BJ (cell line): ENCODE measurements at places on chromosomes 13 and 19.

- no peak for DNase-seq
Measured at GRCh38 chr19:1157931-1158884, 15.9 kb downstream of the SBNO2 start.

DNA sequence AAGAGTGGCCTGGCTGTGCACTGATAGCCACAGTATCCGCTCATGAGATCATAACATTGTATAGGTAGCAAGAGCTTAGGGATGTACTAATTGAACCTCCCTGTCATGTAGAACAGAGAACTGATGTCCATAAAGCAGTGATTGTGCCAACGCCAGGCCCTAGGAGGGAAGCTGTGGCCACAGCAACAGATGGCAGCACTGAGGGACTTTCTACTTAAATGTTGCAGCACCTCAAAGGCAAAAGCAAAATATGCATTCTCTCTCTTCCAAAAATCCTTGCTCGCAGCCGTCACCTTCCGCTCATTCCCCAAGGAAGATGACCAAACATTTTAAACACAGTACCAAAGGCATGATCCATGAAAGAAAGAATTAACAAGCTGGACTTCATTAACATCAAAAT is 32.3 kb downstream of the COL4A1 start:
- DNase-seq, result no peak

- no peak for DNase-seq
Measured at GRCh38 chr13:99465454-99465853, 35.8 kb upstream of the TM9SF2 start.

GRCh38 chr19:16383584-16384161 is 59.0 kb downstream of the KLF2 start:
- DNase-seq, result no peak

DNA sequence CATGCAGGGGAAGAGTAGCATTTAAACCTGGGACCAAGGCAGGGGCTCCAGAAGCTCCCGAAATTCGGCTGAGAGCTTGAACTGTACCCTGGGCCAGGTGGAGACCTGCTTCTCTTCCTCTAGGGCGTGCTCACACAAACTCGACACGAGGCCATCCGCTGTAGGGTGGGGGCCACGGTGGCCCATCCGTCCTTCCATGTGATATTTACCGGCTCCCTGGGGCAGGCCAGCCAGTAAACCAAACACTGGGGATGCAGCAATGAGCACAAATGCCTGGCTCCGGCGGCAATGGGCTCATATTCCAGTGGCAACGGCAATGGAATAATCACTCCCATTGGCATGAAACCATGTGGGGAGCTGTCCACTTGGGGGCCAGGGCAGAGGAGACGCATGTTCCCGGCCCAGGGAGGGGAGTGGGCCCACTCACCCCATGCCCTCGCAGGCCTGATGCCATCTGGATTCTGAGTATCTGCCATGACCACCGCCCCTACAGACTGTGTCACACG is 10.8 kb downstream of the SH3GL1 start:
- no peak for DNase-seq

GRCh38 chr13:47976325-47976724 is 24.7 kb downstream of the SUCLA2 start:
- DNase-seq, result no peak

DNA sequence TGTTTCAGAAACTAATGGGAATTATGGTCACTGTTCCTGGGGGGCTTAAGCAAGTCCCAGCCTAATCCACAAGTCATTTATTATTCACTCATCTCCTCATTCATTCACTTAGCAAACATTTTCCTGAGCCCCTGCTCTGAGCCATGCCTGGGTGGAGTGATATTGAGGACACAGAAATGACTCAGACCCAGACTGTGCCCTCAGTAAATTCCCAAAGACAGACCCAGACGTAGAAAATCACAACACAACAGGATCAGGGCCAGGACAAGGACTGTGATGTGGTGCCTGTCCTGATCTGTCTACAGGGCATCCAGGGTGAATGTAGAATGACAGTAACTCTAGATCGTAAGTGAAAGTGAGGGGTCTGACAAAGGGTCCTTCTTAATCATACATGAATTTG is 7.0 kb upstream of the SPACA6 start:
- DNase-seq, result no peak

DNA sequence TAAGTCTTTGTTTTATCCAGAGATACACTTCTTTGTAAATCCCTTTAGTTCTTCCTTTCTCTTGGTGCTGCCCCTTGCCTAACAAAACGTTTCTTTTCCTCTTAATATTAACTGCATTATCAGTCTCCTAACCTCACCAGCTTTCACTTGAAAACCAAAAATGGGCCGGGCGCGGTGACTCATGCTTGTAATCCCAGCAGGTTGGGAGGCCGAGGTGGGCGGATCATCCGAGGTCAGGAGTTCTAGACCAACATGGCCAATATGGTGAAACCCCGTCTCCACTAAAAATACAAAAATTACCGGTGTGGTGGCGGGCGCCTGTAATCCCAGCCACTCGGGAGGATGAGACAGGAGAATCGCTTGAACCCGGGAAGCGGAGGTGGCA is 329.8 kb upstream of the MIR17HG start:
- DNase-seq, result no peak

GRCh38 chr19:408441-408901 is 476 bp downstream of the C2CD4C start:
- DNase-seq, result no peak

- no peak for DNase-seq
Measured at GRCh38 chr19:29560313-29561075, 34.7 kb downstream of the VSTM2B start.
